ENCODE measurements at places on chromosomes 3 and 15.

DNA sequence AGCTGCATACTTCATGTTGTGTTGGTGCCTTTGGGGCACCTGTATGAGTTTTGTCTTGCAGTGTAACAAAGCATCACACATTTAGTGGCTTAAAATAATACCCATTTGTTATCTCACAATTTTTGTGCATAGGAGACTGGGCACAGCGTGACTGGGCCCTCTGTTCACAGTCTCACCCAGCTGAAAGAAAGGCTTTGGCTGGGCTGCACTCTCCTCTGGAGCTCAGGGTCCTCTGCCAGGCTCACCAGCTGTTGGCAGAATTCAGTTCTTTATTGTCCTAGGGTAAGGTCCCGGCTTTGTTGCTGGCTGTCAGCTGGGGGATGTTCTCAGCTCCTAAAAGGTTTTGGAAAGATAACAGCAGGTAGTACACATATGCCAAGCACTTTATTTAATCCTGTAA is 263.3 kb downstream of the CLSTN2 start:
- DNase-seq = no peak

GRCh38 chr3:39013289-39013688 is 38.5 kb downstream of the SCN11A start:
- DNase-seq = no peak

DNA sequence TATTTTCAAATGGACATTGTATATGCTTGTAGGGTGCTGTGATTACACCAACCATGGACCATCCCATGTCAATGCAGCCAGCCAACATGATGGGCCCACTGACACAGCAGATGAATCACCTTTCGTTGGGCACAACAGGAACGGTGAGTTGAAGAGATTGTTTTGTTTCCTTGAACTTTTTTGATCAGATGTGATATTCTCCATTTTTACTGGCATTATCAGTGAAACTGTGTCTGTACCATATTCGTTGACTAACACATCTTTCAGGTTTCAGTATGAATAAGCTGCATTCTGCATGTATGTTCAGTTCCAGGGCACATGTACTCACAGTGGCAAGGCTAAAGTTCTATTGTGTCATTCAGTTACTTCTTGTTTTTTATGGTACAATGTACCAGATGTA is 655.2 kb downstream of the RBMS3 start:
- DNase-seq = no peak

- no peak for DNase-seq
Observed at GRCh38 chr3:4751029-4751501, 228.2 kb upstream of the BHLHE40 start.

GRCh38 chr3:169764312-169764881 is 463 bp downstream of the TERC start:
- DNase-seq = peak; percentile 29

DNA sequence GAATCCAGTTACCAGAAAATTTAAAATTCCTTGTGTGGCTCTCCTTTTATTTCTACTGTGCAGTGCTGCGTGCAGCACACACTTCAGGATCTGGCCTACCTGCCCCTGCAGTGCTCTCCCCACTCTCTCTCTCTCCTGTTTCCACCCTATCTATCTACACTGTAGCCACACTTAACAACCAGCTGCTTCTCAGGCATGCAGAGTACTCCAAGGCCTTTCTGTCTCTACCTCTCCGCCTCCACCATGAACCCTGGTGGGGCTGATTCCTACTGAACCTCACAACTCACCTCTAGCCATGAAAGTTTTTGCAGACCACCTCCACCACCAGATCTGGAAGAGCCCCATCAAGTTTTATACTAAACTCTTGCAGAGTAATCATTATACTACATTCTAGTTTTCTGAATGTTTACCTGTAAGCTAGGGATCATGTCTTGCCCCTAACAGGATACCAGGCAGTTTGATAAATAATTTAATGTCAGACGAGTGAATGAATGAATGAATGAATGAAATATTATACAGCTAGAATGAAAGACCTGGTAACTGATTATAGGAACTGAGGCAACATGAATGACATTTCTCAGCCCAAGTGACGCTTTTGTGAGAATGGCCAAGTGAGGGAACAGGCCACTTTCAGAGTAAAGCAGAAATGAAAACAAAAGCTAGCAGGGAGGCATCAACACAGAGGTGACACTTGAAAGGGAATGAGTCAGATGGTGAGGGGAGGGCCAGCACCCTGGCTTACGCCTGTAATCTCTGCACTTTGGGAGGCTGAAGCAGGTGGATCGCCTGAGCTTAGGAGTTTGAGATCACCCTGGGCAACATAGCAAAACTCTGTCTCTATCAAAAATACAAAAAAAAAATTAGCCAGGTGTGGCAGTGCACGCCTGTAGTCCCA is 363.5 kb downstream of the FOXP1 start:
- DNase-seq = no peak

GRCh38 chr3:17678116-17678741 is 64.2 kb downstream of the TBC1D5 start:
- no peak for DNase-seq

GRCh38 chr3:79187426-79187825 is 580.4 kb downstream of the ROBO1 start:
- DNase-seq = no peak

DNA sequence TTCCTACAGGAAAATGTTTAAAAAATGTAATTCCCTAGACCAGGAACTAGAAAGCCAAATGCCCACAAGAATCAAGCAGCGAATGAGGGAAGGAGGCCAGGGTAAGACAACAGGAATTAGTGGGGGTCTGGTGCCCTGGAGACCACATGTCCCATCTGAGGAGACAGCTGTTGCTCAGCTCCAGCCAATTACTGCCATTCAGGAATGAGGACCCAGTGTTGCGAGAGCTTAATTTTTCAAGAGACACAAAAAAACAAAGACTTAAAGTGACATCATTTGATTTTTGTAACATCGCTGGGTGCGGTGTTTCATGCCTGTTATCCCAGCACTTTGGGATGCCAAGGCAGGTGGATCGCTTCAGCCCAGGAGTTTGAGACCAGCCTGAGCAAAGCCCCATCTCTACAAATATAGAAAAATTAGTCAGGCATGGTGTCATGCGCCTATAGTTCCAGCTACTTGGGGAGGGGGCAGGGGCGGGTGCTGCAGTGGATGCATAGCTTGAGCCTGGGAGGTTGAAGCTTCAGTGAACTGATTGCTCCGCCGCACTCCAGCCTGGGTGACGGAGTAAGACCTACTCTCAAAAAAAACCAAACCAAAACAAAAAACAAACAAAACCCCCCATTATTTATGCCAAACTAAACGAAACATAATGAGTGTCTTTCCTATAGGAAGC is 52.8 kb upstream of the LRIG1 start:
- no peak for DNase-seq

DNA sequence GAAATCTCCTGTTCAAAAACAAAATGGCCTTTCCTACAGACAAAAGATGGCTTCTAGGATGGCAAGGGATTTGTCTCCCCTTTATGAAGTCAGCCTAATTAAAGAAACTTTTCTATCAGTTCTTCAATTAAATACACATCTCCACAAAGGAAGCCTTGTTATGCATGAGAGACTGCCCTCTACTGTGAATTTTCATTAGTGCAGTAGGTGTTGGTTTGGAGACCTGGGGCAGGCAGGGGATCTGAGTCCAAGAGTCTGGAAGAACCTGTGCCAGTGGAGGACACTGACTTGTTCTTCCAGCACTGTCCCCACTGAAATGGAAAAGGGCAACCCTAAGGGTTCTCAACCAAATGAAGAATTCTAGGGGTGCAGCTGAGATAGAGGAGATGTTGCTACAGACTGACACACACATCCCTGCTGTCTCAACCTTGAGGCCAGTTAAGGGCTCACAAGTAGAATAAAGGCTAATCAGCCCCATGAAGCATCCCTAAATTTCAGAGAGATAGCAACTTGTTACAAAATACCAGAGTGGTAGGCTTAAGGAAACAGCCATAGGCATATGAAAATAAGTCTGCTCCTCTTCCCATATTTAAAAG is 174.0 kb upstream of the PRICKLE2 start:
- DNase-seq = no peak

DNA sequence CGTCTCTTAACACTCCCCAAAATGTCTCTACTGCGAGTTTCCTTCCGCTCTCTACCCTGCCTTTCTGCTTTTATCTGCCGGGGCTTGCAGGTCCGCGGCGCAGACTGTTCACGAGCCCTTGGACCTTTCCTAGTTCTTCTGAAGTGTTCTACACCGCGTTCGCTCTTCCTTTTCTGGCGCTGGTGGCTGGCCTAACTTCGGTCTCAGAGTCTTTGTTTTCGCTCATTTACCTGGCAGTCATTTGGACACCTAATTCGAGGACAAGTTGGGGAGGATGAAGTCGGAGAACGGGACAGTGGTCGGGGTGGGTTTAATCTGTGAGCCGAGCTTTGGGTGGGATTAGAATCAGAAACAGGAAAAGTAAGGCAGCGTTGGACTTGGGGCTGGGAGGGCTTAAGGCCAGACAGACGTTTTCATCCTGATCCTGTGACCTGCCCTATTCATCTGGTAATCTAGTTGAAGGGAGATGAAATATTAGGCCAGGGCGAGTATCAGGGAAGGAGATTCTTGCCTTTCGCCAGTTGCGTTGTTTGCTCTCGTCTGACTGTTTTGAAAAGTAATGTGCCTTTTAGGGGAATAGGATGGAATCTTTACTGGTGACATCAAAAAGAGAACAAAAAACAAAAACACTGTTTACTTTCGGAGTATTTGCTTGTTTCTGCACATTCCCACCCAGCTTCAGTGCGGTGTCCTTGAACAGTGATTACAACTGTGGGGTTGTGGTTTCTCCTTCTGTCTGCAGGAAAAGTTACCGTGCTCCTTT is 1.8 kb downstream of the DIPK2A start:
- peak; percentile 37 for DNase-seq

DNA sequence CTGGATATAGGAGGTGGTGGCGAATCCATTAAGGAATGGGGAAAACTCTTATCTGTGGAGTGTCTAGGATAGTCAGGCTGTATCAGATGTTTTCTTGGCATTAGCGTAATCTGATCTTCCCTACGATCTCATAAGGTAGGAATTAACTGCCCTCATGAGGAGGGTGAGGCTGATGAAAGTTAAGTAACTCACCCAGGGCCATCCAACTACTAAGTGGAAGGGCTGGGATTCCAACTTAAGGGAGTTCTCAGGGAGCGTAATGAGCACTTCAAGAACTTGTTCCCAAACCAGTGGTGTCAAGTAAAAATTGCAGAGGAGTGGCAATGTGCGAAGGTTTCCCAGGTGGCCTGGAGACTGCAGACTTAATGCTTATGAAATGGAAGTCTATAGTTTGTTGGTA is 55.9 kb upstream of the OSBPL11 start:
- no peak for DNase-seq

- no peak for DNase-seq
Observed at GRCh38 chr3:116040152-116040551, 405.1 kb downstream of the LSAMP start.

DNA sequence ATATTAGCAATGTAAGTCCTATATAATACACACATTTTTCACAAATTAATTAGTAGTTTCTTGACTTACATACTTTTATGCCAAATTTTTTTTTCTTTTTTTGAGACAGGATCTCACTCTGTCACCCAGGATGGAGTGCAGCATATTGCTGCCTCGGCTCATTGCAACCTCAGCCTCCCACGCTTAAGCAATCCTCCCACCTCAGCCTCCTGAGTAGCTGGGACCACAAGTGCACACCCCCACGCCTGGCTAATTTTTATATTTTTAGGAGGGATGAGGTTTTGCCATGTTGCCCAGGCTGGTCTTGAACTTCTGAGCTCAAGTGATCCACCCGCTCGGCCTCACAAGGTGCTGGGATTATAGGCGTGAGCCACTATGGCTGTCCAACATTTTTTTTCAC is 54.6 kb downstream of the RNF111 start:
- no peak for DNase-seq

GRCh38 chr3:85516146-85516545 is 557.4 kb downstream of the CADM2 start:
- DNase-seq = no peak

DNA sequence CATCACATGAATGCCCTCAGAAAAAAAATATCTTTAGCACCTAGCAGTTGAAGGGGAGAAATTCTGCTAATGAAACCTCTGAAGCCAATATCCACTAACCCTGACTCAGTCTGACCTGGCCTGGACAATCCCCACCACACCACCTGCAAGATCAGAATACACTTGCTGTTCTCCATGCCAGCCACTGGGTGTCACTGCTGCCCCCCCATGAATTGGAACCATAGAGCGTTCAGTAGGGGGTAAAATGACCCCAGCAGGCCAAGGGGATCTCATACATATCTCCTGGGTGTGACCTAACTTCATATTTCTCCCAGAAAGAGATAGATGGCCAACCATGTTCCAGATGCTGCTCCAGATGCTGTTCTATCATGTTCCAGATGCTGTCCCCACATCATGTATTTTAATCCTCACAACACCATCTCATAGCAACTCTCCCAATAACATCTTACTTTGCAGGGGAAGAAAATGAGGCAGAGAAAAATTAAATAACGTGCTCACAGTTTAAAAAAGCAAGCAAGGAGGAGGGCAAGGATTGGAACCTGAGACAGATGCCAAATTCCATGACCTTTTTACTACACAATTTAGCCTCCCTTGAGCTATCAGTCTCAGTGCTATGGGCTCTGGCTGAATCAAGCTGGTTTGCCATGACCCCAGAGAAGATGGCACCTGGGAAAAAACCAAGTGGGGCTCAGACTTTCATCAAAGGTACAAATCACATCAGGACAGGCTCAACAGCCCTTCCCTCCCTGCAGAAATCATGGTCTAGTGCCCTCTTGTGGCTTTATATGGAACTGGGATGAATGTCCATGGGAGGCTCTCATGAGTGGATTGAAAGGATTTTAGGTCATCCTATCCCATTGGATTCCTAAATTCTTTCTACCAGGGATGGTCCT is 12.4 kb downstream of the NTRK3 start:
- DNase-seq = no peak

GRCh38 chr15:57708047-57708446 is 1.5 kb downstream of the POLR2M start:
- DNase-seq = no peak

DNA sequence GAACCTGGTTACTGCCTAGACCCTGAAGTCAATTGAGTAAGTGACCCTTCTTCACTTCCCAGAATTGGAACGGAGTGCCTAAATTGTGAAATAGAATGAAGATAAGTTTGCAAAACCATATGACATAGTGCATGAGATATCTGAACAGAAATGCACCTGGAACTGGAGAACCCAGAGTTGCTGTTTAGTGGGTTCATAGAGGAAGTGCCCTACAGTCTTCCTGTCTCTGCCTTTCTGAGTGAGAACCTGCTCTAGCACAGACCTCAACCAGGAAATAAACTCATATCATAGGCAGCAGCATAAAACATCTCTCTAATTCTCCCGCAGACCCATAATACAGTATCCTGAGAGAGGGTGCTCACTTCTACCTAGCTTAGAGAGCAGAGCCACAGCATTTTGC is 82.9 kb downstream of the EOMES start:
- no peak for DNase-seq

DNA sequence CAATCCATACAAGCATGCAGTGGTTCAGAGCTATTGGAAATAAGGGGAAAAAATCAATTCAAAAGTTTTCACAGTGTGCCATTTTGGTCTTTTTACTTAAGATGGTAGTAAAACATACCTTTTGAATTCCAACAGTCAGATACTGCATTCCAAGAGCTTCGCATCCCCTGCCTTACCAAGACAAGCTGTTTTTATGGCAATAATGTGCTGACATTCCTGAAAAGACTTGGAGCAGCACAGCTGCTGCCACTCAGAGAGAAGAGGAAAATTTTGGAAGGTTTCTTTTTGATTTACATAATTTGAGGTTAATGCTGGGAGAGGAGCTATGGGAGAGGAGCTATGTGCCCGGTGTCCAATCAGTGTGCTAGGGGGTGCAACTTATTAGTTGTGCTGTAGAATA is 148.3 kb downstream of the FEZF2 start:
- DNase-seq = no peak

- DNase-seq = no peak
Observed at GRCh38 chr3:30620402-30621360, 14.3 kb downstream of the TGFBR2 start.
